ENCODE measurements at places on chromosomes 5 and 9. TPM values are rescaled to one million over a fixed set of nuclear protein-coding genes. Genes with fewer than 3 reads are reported as not detected.

DNA sequence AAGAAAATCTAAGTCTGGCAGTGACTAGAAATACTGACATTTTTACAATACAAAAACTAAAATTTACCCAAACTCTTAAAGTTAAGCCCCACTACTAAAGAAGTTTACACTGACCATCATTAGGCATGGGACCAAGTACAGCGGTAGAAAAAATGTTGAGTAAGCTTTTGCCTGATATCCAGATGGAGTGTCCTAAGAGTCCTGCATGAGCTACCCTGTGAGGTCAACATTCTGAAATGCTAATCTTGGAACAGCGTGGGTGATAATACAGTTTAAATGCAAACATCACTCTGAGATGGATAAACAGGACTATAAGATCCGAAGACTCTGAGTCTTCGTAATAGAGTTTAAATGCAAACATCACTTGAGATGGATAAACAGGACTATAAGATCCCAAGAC, 189.7 kb downstream of the DCP2 start:
- no peak for DNase-seq

DNA sequence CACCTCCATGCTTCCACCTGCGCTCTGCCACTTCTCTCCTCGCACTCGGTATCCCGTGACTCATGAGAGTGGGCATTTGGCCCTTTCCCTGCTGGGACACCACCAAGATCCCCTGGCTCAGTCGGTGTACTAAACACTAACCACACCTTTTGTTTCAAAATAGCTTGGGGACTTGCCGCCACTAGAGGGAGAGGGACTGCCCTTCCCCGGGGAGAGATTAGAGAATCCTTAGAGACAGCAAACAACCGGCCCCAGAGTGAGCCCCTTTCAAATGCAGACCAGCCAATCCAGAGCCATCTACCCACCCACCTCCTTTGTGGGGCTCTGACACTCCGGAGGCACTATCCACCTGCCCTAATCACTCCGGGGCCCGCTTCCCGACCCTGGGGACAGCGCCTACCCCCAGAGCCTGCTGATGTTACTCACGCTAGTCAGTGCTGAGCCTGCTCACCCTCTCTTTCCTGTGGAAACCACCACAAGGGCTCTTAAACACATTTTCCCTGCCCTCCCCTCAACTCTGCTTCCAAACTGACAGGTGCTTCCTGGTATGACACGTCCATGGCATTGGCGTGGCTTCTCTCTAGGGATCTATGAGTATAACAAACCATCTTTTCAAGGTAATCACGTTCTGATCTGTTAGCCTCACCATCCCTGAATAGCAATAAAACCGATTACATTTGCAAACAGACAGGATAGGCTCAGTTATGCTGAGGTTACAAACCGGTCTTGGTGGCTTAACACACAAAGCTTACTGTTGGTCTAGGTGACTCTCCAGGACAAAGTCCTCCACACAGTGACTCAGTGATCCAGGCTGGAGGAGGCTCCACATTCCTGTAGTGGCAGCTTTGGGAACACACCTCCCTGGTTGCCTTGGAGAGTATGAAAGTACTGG, 180.1 kb upstream of the MVB12B start:
- DNase-seq, result no peak

DNA sequence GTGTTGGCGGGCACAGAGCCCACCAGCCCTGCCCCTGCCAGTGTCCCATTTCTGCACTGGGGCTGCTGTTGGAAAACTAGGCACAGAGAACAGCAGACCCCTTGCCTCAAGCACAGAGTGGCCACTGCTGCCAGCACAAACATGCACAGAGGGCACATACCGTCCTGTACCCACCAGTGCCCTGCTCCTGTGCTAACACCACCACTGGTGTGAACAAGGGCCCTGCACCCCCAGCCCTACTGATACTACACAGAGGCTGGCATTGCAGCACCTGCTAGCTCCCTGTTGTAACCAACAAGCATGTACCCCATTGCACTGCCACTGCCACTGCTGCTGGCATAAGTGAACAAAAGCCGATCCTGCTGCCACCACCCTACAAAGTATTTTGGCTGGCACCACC, 348.0 kb upstream of the MPDZ start:
- DNase-seq, result no peak

GRCh38 chr5:33299621-33300208, 141.1 kb upstream of the TARS1 start:
- no peak for DNase-seq

PCA3 gene
- total RNA-seq, result 1.2 TPM

ASPN gene
- 0.07 TPM for total RNA-seq

DNA sequence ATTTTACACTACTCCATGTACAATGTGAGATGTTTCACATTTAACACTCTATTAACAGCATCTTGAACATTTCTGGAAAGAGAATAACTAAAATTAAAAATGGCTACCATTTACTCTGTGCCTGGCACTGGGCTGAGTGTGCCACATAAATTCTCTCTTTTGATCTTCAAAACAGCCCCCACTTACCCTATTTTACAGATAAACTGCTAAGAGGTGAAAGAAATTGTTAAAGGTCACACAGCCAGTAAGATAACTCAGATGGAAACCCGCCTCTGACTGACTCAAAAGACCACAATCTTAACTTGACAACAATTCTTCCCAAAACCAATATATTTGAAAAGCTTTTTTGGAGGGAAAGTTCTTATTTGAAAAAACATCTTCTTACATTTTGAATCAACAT, 97.3 kb downstream of the MAPKAP1 start:
- DNase-seq, result no peak

GRCh38 chr9:117704597-117704996, 394 bp downstream of the TLR4 start:
- DNase-seq, result no peak

GRCh38 chr9:130297371-130297770, 31.8 kb downstream of the HMCN2 start:
- DNase-seq, result no peak

CDH9 gene
- total RNA-seq, result not detected

- DNase-seq, result no peak
Measured at GRCh38 chr5:150630461-150631325, 9.8 kb upstream of the SYNPO start.

GRCh38 chr9:124040186-124040931, 28.8 kb downstream of the LHX2 start:
- DNase-seq, result no peak

Data from pulmonary artery endothelial cell (primary cell).